A172 (cell line): ENCODE measurements at places on chromosomes 3 and 15. TPM values are rescaled to one million over a fixed set of nuclear protein-coding genes. Genes with fewer than 3 reads are reported as not detected.

The COMMD4 gene
- total RNA-seq: 145 and 148 TPM in 2 replicates

The FILIP1L gene
- 29.0 and 48.1 TPM in 2 replicates for total RNA-seq

The INKA1 gene
- total RNA-seq: 2.8 and 6.4 TPM in 2 replicates

The GRAMD1C gene
- 1.0 and 1.1 TPM in 2 replicates for total RNA-seq

The IGDCC3 gene
- 0.10 and 0.12 TPM in 2 replicates for total RNA-seq

The LDHAL6B gene
- total RNA-seq: not detected in 2 replicates

The PCBP4 gene
- 99.7 and 107 TPM in 2 replicates for total RNA-seq

The GABRA5 gene
- total RNA-seq: not detected in 2 replicates

The PARP3 gene
- 41.4 and 45.4 TPM in 2 replicates for total RNA-seq
